Activated naive CD4-positive, alpha-beta T cell treated with anti-CD3 and anti-CD28 coated beads, Interleukin-2, amount 50 U/mL, for 16 hours (primary cell): ENCODE measurements at places on chromosomes 3 and 15.
A peak's percentile ranks its signal among the peaks of the same experiment; 100 is the strongest.

- peak; percentile 21 for DNase-seq
These were observed 725.5 kb upstream of the ARRDC4 start for GRCh38 chr15:97234851-97235610.

GRCh38 chr3:148789146-148789545, 38.5 kb upstream of the CPB1 start:
- no peak for DNase-seq

DNA sequence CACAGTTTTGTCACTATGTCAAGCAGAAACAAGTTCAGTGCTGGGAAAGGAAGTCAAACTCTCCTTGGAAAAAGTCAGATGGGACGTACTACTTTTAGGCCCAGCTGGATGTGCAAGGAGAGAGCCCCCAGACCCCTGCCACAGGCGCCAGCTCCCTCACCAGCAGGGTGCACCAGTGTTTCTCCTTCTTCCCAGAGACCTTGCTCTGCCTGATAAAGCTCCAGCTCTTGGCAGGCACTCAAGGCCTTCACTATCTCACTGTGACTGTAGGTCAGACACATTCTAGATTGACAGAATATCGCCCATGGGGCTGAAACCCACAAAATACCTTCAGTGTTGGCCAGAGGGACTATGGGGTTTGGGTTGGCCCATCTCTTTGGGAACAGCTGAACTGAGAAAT, 54.8 kb upstream of the CHRNB4 start:
- no peak for DNase-seq

GRCh38 chr15:58146749-58147148, 8.6 kb downstream of the AQP9 start:
- DNase-seq = no peak

DNA sequence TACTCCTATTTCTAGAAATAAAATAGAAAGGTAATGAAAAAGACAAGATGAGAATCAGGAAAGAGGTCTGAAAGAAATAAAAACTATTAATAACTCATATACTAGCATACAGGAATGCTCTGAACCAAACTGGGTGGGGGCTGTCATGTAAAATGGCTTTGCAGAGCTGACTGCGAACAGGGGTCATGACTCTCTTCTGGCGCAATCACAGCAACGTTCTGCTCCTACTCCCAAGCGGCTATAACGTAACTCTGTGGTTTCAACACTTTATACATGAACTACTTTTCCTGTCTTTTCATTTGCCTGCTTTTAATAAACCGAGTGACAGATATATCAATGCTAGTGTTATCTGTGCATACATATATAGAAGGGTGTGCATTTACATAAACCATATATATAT, 116.7 kb downstream of the DLG1 start:
- DNase-seq = no peak

GRCh38 chr3:55591888-55592287, 104.8 kb upstream of the WNT5A start:
- DNase-seq = no peak

- DNase-seq = no peak
These were observed 37.1 kb upstream of the SLC4A7 start for GRCh38 chr3:27521179-27521871.

DNA sequence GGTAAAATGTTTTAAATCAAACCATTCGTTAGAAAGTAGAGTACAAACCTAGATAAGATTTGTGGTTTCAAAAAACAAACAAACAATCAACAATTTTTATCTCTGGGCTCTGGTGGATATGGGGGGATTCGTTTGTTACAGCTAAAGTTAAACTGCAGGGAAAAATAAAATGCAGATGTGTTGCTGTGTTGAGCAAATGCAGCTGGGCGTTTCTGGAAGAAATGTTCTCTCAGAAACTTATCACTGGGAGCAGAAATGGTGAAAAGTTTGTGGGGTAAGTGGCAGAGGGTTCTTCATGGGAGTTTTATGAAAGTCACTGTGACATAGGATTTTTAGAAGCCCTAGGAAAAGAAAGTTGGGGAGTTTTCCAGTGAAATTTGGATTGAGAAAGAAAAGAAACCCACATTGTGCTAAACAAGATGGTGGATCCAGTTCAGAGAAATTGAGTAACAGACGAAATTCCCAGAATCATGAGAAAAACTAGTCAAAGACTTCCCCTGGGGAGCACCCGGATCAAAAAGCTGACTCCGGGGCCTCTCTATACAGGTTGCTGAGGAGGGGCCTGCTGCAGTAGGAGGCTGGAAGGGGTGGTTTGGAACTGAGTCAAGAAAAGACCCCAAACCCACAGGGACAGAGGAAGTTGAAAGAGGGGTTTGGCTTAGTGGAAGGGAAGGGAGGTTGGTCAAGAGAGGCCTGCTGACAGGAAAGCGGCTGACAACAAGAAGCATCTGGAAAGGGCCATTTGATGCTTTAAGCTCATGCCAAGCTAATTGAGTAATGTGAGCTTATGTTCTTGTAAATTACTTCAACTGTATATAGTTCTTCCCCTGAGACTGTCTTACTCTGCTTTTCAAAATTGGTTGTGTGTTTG, 108.7 kb downstream of the RARB start:
- no peak for DNase-seq

- no peak for DNase-seq
These were observed 217.3 kb downstream of the TP63 start for GRCh38 chr3:189848395-189849040.

DNA sequence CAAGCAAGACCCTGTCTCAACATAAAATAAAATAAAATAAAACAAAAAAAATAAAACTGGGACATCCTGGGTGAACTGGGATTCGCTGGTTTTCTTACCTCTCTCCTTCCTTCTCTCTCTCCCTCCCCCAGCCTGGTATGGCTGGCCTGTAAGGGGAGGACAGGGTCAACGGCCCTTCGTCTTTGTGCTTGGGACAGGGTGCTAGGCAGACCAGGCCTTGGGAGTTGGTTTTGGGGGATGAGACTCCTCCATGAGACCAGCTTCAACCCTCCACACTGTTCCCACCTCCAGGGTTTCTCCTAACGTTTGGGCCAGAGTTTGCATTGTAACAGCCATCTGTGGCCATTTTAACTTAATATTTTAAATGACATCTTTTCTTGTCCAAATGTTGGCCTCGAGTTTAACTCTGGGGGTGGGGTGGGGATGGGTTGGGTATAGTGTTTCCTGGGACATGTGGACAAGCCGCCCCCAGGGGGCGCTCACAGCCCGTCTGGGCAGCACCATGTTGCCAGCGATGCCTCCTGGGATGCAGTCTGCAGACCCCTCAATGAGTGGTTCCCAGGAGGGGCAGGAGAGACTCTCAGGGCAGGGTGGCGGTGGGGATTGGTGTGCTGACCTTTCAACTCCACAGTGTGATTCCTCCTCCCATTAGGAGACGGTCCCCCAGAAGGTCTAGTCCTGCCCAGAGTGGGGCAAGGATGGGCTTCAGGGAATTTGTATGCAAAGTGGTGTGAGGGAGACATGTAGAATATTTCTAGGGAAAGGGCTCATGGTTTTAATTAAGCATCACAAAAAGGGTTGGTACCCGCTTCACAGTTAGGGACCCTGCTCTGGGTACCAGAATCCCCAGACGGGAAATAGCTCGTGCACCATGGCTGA, 37.7 kb upstream of the LCTL start:
- peak; percentile 66 for DNase-seq

GRCh38 chr3:116386168-116386567, 59.1 kb downstream of the LSAMP start:
- no peak for DNase-seq

- DNase-seq = no peak
These were observed 205.6 kb downstream of the FEZF2 start for GRCh38 chr3:62167566-62168262.

- DNase-seq = no peak
These were observed 25.6 kb upstream of the ALDH1L1 start for GRCh38 chr3:126205717-126206655.

DNA sequence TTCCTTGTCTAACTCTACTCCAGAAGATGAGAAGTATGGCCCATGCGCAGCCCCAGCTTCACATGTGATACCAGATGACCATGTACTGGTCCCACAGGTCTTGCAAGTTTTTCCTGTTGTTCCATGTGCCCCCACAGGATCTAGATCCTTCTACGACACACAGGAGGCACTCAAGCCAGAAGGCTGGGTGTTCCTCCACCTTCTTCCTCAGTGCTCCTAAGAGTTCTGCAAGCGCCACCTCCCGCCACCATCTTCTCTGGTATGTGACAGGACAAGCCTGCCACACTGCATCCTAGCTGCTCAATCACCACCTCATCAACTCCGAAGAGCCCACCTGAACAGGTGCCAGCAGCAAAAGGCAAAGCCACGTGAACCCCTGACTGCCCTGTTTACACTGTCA, 43.1 kb downstream of the XXYLT1 start:
- DNase-seq = no peak

DNA sequence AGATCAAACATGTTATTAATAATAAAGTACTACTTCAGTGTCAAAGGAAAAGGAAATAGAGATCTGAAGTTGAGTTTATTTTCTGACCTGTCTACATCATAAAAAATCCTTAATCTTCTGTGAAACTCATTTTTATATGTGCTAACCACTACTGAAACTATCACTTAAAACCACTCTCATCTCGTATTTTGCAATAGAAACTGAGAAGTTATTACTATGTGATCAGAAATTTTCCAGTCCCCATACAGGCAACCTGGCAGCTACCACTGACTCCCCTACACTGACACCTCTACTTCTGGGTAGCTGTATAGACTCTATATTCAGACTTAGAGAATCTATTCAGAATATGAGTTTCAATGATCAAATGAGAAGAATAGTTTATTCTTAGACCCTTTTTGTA, 8.3 kb downstream of the HDGFL3 start:
- DNase-seq = peak; percentile 19

DNA sequence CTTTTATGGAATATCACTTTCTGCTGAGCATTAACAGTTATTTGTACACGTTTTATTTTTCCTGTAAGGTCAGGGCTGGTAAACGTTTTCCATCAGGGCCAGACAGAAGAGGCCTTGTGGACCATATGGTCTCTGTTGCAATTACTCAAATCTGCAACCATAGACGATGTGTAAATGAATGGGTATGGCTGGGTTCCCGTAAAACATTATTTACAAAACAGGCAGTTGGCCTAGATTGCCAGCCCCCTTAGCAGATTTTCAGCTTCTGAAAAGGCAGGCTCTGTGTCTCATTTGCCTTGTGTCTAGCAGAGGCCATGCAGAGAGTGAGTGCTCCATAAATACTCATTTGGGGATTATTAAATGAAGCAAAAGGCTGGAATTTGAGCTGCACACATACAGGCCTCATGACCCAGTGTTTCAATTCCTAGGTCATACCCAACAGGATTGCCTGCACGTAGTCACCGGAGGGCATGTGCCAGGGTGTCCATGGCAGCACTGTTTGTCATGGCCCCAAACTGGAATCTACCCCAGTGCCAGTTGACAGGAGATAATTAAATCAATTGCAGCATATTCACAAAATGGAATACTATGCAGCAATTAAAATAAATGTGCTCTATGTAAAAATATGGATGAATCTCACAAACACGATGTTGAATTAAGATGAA, 51.3 kb downstream of the GPD1L start:
- DNase-seq = no peak

- DNase-seq = no peak
These were observed 221.3 kb upstream of the SLCO3A1 start for GRCh38 chr15:91632176-91632575.

DNA sequence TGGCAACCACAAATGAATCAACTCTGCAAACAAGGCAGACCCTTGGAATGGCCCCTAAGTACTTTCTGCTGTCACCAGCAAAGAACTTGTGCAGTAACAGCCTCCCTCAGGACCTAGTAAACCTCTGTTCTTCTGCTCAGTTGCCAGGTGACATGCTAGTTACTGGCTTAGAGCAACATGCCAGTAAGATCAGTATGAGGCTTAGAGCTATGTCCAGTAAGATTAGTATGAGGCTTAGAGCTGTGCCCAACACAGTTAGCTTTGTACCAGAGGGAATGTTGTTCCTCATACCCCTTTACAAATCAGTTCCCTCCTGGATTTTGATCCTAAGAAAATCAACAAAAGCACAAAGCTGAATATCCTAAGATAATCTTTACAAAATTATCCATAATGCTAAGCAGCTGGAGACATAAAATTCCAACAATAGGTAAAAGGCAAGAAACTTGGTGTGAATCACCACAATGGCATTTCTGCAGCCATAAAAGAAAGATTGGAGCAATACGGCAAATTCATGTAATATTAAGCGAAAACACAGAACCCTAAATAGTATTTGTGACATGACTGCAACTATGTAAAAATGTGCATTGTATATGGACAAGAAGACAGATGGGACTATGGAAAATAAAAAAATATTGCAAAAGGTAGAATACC, 107.3 kb upstream of the LPP start:
- DNase-seq = no peak

GRCh38 chr15:66126031-66126441, 127.5 kb downstream of the MEGF11 start:
- no peak for DNase-seq

DNA sequence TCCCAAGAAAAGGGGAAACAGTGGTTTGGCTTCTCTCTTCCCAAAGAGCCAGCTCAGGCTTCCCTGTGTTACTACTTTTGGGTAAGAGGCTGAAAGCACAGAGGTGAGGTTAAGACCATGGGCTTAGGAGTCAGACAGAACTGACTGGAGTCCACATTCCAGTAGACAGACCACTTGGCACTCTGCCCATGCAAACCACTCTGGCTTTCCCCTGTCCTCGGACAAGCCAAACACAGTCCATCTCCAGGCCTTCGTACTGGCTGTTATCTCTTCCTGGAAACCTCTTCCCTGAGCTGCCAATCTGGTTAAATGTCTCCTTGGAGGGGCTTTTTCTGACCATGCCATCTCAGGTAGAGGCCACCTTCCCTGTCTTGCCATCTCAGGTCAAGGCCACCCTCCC, 53.1 kb upstream of the FAM3D start:
- no peak for DNase-seq

DNA sequence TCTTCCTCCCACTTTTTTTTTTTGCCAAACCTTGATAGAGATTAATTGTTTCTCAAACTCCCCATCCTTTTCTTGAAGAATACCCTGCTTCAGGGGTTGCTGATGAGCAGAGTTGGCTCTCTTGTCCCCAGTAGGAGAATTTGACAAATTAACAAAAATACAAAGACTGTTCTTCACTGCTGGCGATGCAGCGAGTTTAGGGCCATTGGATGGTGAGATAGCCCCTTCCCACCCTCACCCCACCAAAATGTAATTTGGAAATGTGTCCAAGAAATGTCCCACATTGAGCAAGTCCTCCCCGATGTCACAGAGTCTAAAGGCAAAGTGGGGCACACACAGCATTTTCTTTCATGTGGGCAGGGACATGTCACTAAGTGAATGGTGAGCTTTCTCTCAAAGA, 136.0 kb upstream of the RARB start:
- DNase-seq = no peak

GRCh38 chr15:79168922-79169456, 78.4 kb upstream of the RASGRF1 start:
- DNase-seq = no peak
